ENCODE measurements at places on chromosomes 1 and 21.
A peak's percentile ranks its signal among the peaks of the same experiment; 100 is the strongest.

DNA sequence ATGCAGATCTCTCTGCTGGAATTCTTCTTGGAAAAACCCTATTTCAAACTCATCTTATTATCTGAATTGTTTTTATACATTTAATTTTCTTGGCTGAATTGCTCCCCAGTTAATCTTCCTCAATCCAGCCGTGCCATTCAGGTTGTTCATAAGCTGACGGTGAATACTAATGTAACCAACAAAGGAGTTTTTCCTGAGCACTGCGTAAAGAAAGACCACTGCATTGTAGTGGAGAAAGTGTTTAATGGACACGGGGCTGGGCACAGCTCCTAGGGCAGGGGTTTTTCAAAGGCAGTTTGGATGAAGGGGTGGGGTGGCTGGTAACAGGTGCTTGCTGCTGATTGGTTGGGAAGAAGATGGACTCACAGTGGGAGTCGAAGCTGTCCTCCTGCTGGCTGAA, 820.3 kb downstream of the ADGRL2 start:
- DNase-seq: no peak

DNA sequence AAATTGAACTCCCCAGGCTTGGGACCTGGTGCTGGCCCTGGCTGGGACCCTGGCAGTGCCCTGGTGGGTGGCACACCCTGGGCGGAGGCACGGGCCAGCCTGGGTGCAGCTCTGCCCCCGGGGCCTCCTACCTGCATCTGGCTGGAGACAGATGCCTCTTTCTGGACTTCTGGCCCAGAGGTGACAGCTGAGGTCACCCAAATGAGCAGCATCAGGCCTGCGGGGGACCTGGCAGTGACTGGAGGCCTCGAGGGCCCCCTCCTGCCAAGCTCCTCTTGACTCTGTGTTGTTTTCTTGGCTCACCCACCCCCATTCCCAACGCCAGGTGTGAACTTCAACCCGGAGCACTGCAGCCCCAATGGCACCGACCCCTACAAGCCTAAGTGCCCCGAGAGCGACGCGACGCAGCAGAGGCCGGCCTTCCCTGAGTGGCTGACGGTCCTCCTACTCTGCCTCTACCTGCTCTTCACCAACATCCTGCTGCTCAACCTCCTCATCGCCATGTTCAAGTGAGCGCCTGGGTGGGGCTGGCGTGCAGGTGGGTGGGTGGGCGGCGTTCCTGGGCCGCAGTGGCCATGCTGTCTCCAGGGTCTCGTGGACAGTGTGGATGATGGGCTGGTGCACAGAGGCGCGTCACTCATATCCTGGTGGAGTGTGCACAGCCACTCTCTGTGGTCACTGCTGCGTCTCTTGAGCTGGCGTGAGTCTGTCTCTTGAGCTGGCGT, 41.6 kb upstream of the LRRC3 start:
- DNase-seq: no peak

GRCh38 chr1:61245696-61246400, 163.5 kb downstream of the NFIA start:
- DNase-seq: no peak

GRCh38 chr1:12552951-12553921, 64.8 kb downstream of the DHRS3 start:
- no peak for DNase-seq

- DNase-seq: no peak
Observed at GRCh38 chr1:6873298-6874015, 88.2 kb downstream of the CAMTA1 start.

DNA sequence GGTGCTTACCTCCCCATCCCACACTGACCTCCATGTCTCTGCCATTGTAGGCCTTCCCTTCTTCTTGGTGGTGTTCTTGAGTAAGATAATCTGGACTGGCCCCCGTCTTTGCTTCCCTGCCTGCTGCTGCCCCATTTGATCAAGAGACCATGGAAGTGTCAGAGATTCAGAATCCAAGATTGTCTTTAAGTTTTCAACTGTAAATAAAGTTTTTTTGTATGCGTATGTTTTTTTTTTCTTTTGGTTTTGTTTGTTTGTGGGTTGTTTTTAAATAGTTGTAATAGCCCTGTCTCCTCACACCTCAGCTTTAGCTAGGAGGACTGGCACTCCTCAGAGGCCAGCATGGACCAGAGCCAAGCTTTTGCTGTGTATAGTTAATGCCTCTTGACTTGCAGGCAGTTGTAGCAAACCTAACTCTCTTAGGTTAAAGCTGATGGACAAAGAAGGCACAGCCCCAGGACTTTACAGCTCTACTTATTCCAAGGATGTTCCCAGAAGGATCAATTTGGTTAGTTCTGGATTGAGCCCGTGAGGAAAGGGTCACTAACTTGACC, 5.6 kb upstream of the YBX1 start:
- no peak for DNase-seq

DNA sequence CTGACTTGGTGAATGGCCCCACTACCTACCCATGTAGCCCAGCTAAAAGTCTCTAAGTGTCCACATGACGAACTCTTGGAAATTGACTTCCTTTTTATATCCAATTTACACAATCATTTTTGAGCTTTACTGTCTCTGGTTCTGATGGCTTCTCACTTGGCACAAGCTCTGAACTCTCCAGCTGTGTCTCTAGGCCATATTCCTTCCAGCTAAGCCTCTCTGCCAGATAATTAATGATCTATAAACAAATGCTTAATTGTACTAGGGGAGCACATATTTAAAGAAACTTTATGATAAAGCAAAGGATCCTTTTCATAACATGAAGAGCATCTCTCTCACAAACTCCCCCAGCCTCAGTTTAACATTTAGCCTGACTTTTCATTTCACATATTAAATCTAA, 16.3 kb upstream of the BEND5 start:
- DNase-seq: peak; percentile 52

DNA sequence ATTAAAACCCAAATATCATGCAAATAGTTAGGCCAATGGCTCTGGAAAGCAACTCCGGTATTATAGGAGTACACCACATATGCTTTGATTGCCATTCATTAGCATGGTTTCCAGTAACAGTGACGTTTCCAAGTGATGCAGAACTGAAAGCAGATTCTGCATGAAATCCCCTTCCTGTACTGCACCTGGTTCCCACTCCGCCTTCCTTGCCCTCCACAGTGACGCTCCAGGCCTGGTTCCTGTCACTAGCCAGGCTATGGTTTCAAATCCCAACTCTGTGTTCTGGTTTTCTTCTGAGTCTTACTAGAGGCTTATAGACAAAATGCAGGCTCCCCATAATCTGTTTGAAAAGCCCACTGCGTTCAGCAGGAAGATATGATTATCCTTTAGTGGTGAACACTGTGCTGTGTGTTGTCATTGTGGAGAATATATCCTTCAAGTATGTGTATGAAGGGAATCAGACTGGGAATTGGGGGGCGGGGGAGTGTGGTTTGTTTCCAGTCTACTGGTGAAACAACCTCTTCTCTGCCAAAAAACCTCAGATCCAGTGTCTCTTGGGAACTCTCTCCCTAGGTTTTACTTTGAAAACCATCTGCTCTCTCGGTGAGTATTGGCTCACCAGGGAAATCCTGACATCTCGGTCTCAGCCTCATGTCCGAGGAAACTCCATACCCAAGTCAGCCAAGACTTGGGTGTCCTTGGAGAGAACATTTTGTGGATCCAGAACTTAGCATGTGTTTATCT, 78.7 kb downstream of the TYW3 start:
- no peak for DNase-seq

DNA sequence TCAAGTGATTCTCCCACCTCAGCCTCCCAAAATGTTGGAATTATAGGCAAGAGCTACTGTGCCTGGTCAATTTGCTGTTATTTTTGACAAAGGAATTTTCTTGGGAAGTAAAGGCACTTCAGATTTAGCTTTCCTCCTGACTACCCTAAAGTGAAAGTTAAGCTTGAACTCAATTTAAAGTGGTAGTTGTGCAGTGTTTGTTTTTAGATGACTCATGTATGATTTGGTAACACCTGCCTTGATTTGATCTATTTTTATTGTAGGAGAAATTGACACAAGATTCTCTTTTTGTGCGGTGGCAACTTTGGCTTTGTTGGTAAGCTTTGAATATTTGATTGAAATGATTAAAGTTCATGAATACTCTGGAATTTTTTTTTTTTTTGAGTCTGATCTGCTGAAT, 5.0 kb downstream of the RABGGTB start:
- no peak for DNase-seq

DNA sequence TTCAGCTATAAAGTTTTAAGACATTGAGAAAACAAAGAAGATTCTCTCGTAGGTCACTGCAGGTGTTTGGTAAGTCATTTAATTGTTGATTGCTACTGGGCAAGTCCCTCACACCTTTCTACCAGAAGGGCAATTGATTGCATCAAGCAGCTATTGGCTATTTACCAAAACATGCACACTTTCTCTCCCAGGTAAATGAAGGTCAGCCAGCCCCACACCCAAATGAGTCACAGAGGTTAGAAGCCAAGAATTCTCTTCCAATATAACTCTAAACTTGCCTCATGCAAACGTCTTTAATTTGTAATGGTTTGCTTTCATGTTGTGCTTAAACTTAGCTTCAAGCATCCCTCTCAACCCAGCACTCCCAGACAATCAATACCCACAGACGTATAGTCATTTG, 475.3 kb upstream of the ADGRL2 start:
- no peak for DNase-seq

- DNase-seq: peak; percentile 20
Observed at GRCh38 chr21:38804789-38805327, 871 bp upstream of the ETS2 start.

DNA sequence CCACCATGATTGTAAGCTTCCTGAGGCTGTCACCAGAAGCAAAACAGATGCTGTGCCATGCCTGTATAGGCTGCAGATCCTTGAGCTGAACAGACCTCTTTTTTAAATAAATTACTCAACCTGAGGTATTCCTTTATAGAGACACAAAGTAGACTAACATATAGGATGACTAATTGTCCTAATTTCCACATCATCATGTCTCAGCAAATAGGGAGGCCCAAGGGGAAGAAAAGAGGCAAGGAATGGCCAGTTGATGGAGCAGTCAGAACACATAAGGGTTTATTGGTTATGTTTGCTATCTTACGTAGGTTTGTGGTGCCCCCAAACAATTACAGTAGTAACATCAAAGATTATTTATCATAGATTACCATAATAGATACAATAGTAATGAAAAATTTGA, 126.2 kb downstream of the RASAL2 start:
- DNase-seq: no peak

GRCh38 chr1:104768466-104768865, 1018.8 kb downstream of the AMY1C start:
- no peak for DNase-seq

DNA sequence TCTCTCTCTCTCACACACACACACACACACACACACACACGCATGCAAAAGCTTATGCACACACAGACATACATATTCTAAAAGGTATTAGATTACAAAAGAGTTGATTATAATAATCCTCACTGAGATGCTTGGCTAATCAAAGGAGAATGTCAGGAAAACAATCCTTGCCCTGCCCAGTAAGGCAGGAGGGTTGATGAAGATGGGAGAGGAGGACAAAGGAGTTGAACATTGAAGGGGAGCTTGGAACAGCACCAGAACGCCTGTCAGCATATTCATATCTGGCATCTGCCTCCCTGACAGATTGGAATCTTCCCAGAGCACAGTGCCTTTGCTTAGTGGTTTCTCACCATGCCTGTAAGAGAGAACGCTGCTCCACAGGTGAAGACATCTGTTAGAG, 68.6 kb upstream of the PALMD start:
- DNase-seq: no peak

DNA sequence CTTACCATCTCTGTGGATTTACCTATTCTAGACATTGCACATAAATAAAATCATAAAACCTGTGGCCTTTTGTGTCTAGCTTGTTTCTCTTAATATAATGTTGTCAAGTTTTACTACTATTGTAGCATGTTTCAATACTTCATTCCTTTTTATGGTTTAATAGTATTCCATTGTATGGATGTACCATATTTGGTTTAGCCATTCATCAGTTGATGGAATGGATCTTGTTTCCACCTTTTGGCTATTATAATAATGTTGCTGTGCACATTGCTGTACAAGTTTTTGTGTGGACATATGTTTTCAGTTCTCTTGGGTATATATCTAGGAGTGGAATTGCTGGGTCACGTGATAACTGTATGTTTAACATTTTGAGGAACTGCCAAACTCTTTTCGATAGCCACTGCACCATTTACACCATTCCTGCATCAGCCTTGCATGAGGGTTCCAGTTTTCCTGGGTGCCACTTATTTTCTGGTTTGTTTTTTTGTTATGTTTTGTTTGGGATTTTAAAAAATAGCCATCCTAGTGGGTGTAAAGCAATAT, 66.9 kb downstream of the RNF220 start:
- no peak for DNase-seq

DNA sequence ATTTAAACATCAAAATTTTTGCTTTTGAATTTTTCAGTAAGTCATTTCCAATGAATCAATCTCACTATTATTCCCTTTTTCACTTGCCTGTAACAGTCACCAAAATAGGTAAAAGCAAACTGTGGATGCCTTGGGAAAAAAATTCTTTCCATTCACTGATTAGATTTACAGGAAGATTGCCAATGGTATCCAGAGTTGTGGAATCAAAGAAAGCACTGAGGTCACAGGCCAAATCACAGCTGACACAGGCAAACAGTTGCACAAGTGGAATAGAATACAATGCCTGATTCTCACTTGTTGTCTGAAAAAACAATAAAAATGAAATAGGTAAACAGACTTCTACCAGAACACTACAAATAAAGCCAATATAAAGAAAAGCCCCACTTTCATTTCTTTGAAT, 48.4 kb downstream of the LTN1 start:
- DNase-seq: no peak

- peak; percentile 4 for DNase-seq
Observed at GRCh38 chr1:174769961-174770549, 229.7 kb upstream of the CACYBP start.

GRCh38 chr1:52403566-52404115, 582 bp downstream of the ORC1 start:
- DNase-seq: peak; percentile 52

GRCh38 chr21:36323032-36323431, 3.0 kb downstream of the MORC3 start:
- no peak for DNase-seq

GRCh38 chr1:56409112-56409691, 170.2 kb downstream of the PLPP3 start:
- DNase-seq: no peak

- no peak for DNase-seq
Observed at GRCh38 chr1:208857465-208857864, 613.3 kb upstream of the PLXNA2 start.

DNA sequence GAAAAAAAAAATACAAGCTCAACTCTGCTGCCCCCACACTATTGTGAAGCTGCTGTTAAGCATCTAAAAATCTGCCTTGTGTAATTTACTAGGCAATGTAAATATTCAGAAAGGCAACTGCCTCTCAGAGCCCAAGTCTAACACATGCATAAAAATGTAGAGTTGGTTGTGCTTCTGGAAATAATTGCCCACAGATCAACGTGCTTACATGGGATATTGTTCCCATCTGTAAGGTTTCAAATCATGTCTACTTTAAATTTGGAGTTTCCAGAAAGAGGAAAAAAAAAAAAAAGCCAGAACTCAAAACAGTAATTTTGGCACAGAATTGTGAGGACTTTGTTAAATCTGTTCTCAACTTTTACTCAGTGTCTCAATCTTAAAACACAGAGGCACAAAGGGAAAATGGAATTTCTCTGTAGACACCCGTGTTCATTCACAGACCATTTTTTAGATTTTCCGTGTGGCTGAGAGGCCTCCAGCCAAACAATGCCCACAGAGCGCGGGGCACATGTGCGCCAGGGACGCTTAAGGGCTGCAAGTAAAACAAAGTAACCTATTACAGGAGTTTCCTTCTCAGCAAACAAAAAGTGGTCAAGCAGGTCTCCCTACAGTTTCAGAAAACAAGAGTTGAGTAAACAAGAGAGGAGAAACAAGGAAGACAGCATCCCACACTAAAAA, 115.5 kb downstream of the RERE start:
- DNase-seq: peak; percentile 72

GRCh38 chr1:116743535-116743934, 10.7 kb upstream of the CD2 start:
- DNase-seq: no peak
